Left forelimb (tissue), 1 donor: ENCODE measurements at places on chromosomes 3 and 15.

DNA sequence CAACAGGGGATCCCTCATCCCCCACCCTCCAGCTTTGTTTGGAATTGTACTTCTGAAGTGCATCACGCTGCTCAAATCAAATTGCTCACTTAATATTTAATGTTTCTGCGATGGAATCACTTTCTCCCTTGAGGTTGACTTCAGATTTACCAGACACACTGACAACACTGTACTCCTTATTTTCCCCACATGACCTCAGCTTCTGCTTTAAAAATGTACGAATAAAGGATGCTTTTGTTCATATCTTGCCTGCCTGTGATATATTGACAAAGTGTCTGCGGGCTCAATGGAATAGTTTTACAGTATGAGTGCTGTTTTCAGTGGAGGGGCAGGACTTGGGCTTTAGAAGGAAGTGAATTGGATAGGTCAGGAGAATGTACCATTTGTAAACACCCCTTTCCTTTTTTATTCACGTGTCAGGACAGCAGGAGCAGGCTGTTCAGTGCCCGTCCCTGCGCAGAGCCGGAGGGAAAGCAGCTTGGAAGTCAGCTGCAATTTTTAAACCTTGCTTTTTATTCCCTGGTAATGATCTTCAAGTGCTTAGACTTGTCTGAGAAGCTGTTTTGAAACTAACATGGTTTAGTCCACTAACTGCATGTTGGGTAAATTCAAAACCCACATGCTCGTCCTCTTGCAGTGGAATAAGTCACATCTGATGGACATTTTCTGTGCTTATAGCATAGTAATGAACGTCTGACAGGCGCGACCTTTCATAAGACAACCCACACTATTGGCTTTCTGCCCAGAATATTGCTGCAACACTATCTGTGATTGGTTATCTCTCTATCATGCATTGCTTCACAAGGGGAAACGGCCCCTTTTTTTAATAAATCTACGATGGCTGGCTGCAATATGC is 29.9 kb downstream of the MBNL1 start:
- peak; percentile 81 for DNase-seq

DNA sequence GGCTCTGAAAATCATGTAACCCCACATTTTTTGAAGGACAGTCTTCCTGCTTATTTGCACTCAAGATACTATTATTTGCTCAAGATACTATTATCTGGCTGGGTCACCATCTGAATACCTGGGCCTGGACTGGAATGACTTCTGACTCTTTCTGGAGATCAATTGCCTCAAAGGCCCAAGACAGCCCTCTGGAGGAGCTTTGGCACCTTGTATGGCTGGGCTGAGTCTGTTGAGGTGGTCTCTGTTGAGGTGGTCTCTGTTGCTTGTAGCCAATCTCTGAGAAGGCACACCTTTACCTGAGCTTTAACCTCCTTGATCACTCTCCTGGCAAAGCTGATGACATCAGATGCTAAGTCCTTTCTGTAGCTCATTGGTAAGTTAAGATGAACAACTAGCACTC is 33.0 kb downstream of the SPATA12 start:
- no peak for DNase-seq

DNA sequence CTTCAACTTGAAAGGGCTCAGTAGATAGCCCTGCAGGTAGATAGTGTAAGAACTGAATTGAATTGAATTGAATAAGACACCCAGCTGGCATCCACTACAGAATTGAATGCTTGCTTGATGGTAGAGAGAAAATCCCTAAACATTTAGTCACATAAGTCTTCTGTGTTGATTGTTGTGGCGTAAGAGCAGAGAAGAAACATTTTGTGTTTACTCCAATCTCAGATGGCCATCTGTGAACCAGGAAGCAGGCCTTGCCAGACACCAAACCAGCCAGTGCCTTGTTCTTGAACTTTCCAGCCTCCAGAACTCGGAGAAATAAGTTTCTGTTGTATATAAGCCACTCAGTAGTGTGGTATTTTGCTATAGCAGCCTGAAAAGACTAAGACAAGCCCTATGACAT is 43.6 kb downstream of the SST start:
- DNase-seq: no peak

- DNase-seq: no peak
Observed at GRCh38 chr15:77611767-77612166, 20.9 kb downstream of the LINGO1 start.

DNA sequence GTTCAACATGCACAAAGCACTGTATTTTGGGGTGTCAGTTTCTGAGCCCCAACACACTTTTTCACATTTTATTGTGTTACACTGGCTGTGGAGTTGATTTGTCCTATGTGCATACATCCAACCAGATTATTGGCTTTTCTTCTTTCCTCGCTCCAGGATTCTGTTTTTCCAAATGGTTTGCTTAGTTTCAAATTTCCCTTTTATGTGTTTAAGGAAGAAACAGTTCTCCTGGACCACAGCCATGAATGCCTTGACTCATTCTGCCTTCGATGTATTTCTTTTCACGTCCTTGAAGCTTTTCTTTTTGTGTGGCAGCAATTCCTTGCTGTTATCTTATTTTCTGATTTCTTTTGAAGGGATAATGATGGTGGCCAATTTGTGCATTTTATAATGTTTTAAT is 53.8 kb downstream of the CACNA2D3 start:
- no peak for DNase-seq

GRCh38 chr15:52133510-52134220 is 21.1 kb upstream of the BCL2L10 start:
- DNase-seq: no peak

GRCh38 chr3:127630811-127631714 is 2.1 kb downstream of the PODXL2 start:
- no peak for DNase-seq

DNA sequence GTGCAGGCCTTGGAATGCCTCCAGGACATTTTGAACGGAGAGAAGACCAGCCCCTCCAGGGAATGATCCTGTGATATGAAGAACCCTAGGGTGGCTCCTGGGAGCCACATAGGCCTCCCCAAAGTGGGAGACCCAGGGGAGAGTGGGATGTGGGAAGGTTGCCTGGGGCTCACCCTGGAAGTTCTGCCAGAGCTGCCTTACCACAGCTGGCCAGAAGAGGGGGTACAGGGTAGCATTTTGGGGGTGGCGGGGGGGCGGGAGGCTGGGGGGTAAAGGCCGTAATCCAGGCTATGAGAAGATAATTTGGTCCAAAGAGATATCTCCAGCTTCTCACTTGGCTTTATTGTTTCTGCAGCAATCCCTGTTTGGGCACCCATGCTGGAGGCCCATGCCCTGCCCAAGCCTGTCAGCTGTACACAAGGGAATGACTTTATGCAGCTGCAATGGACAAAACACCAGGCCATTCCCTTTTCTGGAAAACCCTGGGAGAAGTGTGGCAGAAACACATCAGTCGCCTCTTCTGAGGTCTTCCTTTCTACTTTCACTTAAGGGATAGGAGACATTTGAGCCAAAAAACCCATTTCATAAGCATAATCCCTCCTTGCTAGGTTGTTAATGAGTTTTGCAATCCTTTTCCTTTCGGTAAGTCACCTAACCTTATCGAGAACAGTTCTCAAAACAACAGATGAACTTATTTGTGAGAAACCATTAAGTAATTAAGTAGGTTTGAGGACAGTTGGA is 11.0 kb upstream of the MUSTN1 start:
- DNase-seq: no peak

DNA sequence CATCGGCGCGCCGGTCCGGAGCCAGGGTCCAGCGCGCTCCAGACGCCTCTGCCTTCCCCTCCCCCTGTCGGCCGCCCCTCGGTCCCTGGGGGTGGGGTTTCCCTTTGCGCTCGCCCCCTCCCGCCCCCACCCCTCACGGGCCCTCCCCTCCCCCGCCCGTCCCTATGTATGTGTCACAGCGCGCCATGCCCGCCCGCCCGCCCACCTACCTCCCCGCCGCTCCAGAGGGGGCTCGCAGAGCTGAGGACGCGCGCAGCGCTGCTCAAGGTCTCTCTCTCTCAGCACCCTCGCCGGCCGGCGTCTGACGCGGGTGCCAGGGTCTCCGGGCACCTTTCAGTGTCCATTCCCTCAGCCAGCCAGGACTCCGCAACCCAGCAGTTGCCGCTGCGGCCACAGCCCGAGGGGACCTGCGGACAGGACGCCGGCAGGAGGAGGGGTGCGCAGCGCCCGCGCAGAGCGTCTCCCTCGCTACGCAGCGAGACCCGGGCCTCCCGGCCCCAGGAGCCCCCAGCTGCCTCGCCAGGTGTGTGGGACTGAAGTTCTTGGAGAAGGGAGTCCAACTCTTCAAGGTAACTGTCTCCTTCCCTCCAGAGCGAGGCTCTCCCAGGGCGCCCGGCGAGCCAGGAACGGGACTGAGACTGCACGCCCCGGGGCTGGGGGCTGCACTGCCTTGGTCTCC is at the start of gene ACAN:
ACAN (plus strand) TSS at position 196 of the 679 bp plus-strand sequence. CDS start 32,771 bp downstream, outside the sequence.
- DNase-seq: no peak

GRCh38 chr15:34013746-34014145 is 25.3 kb downstream of the AVEN start:
- no peak for DNase-seq

DNA sequence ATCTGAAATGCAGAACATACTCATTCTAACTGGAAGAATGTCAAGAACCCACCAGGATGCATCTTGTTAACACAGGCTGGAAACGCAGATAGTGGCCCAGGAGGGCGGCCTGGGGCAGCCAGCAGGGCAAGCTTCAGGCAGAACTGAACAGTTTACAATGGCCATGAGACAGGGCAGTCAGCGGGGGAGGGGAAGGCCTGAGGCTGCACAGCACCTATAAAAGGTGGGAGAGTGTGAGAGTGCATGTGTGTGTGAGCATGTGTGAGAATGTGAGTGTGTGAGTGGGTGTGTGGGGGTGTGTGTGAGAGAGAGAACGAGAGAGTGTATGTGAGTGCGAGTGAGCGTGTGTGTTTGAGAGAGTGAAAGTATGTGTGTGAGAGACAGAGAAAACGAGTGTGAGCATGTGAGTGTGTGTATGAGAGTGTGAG is 26.8 kb upstream of the SLCO2A1 start:
- DNase-seq: peak; percentile 52

GRCh38 chr3:134344560-134344959 is 29.7 kb downstream of the AMOTL2 start:
- no peak for DNase-seq

DNA sequence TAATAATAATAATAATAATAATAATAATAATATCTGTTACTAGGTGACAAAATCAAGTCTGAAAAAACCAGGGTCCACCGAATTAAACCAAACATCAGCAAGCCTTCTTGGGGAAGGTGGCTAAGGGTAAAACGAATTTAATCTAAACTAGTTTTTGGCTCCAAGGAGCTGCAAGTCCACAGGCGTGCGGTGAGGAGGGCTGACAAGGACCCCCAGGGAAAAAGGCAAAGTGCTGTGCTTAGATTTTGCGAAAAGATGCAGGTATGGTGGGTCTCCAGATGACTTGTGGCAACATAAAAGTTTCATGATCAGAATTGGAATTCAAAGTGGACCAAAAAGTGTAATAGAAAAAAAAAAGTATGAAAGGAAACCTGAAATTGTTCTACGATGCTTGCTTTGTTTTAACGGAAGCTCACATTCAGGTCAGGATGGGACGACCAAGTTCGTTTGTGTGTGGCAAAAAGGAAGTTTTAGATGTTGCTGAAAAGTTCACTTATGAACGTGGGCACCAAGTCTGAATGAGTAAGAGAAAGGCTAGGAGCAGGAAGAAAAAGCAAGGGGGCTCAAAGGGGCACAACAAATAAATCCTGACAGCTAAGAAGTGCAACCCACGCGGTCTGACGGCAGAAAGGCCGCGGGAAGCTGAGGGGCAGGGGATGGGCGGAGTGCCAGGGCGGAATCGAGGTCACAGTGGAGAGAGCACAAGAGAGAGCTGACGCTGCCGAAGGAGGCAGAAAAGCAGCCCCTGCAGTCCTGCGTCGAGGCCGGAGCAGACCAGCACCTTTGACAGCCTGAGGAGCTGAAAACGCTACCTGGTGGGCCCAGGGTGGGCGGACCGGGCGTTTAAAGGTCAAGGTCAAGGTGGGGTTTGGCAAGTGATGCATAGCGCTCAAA is 1.1 kb downstream of the WDR82 start:
- no peak for DNase-seq

- no peak for DNase-seq
Observed at GRCh38 chr3:126755866-126756265, 51.8 kb downstream of the CHCHD6 start.

DNA sequence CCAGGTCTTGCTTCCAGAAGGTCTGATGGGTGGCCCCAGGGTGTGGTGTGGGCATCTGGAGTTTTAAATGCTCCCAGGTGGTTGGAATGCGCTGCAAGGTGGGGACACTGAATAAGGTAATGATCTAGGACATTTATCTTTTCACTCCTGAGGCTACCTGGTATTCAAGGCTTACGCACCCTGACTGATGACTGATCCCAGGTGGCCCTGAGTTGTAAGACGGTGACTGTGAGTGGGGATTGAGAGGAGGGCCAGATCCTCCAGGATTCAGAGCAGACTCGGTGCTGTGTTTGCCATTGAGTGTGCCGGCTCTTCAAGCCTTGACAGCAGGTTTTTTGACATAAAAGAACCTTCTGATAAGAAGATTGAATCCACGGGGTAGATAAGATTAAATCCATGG is 40.3 kb downstream of the SLC6A20 start:
- DNase-seq: peak; percentile 25

GRCh38 chr15:52252781-52253180 is 42.8 kb downstream of the MYO5C start:
- DNase-seq: no peak

- no peak for DNase-seq
Observed at GRCh38 chr3:57998366-57999283, 9.6 kb upstream of the FLNB start.
